ENCODE measurements at places on chromosomes 16 and 17.

GRCh38 chr16:9000664-9001063 lies 37.0 kb upstream of the USP7 start:
- no peak for DNase-seq

GRCh38 chr16:66964049-66964448 lies 3.0 kb downstream of the CES3 start:
- no peak for DNase-seq

DNA sequence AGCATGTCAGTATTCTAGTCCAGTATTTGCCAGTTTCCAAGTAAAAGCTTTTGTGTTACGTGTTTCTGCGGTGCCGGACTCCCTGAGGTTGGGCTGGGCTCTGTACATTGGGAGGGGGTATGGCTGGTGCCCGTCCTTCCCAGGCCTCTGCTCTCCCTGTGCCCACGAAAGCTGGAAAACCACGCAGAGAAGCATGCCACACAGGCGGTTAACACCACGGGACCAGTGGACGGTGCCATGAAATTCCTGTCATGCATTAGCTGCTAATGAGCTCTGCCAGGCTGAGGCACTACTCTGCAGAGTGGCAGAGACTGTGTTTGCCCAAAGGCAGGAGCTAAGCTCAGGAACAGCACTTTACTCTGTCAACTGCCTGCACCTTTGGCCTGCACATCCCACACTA lies 8.1 kb downstream of the SMIM5 start:
- no peak for DNase-seq

DNA sequence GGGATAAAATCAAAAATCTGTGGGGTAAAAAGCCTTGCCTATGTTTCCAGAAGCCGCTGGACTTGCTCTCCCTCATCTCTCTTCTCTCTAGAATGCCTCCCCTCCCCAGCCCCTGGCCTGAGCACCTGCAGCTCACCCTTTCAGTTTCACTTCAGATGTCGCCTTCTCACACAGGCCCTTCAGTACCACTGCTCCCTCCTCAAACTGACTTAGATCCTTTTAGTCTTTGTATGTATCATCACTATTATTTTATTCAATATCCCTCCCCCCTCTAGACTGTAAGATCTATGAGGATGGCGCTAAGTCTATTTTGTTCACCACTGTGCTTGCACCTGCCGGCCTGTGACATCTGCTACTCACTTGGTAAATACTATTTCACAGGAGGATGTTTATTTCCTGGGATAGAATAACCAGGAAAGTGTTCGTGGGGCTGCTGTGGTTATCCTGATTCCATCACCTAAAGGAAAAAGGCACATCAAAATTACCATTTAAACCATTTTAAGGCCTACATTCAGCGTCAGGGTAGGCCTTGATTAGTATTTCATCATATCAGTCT lies 122.3 kb downstream of the MRTFB start:
- no peak for DNase-seq

- no peak for DNase-seq
Measured at GRCh38 chr17:42723636-42724035, 21.2 kb downstream of the EZH1 start.

- DNase-seq: no peak
Measured at GRCh38 chr16:22352140-22352539, 22.3 kb downstream of the CDR2 start.

DNA sequence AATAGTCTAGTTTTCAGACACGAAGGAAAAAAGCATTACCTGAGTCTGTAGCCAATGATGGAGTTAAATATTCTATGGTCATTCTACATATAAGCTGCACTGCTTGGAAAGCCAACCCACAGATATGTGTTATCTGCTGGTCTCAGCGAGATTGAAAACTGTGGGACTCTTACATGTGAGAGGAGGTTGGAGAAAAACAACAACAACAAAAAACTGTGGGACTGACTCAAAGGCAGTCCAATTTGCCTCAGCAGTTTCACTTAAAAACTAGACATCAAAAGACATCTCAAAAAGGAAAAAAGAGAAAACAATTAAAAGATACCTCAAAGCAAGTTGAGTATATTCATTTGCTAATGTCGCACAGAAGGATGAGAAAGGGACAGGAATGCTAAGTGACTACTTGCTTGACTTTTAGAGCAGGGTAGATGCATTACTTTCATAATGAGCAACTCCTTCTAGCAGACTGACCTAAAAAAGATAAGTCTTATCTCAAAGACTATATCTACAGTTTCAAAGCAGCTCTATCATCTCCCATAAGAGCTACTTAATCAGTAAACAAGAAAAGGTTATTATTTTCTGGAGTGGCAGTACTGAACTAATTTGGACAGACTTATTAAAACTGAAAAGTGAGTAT lies 35.5 kb upstream of the ITGA2B start:
- DNase-seq: no peak

GRCh38 chr16:48125888-48126287 lies 29.9 kb downstream of the ABCC12 start:
- no peak for DNase-seq

Measured in HuH-7.5 (cell line).